Substantia nigra (tissue), 51 donors: ENCODE measurements at places on chromosomes 7 and 10.

DNA sequence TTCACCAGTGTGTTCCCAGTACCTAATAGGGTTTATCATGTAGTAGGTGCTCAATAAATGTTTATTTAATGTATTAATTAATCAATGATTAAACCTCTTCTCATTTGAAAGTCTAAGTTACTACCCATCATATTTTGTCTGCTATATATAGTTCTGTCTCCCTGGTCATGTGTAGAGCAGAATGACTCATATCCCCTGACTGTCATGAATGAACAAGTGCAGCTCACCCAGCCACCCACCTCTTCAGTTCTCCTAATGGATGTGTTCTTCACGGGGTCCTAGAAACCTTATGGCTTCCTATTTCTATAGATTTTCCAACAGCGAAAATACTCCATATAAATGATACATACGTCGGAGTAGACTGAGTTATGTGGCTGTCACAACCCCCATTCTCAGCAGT lies 64.5 kb downstream of the HIF1AN start:
- DNase-seq, result no peak

GRCh38 chr10:96921655-96922054 lies 89.6 kb downstream of the LCOR start:
- no peak for DNase-seq

DNA sequence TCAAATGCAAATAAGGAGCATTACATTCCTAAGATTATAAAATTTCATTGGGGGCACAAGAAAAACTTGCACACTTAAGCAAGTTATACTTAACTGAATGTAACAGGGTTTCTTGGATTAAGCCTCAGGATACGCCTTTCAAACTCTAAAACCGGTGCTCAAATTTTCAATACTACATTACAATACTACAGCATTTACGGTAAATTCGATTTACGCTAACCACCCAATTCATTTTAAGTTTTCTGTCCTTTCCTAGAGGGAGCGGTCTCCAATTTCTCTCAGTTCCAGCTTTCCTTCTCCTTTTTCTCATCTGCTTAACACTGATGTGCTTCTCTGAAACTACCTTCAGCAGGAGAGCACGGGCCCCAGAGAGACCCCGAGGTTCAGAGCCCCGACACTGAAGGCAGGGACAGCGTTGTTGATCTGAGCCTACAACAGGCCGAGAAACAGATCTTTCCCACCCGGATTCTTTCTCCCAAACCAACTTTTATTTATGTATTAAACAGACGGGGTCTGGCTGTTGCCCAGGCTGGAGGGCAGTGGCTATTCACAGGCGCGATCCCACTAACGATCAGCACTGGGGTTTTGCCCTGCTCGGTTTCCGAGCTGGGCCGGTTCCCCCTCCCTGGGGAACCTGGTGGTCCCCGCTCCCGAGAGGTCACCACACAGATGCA lies 798 bp downstream of the ZNF425 start:
- no peak for DNase-seq

GRCh38 chr10:113965683-113966082 lies 78.0 kb upstream of the ADRB1 start:
- DNase-seq, result no peak

DNA sequence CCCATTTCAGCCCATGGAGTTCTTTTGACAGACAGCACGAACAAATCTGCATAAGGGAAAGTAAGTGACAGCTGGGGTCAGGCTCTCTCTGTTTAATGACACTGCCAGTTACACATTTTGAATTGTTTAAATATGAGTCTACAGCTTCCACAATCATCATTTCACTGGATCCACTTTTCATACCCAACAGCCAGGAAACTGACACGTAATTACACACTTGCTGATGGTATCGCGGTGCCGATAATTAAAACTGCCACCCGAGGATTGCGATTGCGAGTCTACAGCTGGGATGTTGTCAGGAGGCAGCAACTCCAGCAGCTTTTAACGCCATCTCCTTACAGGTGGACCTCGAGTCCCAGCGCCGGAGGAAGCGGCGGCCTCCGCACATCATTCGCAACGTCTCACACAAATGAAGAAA lies 230.8 kb upstream of the MGMT start:
- no peak for DNase-seq
